ENCODE measurements at places on chromosomes 2 and 18. TPM values are rescaled to one million over a fixed set of nuclear protein-coding genes. Genes with fewer than 3 reads are reported as not detected.

Gene SERPINB13
- total RNA-seq = not detected

DNA sequence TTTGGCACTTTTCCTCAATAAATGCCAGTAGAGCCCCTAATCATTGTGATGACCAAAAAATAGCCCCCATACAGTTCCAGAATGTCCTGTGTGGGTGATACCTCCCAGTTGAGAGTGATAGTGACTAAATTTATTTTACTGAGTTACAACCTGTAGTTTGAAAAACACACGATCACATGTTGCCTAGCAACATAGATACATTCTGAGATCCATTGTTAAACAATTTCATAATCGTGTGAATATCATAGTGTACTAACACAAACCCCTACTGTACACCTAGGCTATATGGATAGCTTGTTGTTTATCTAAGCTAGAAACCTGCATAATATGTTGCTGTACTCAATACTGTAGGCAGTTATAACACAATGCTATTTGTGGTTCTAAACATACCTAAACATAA lies 30.6 kb downstream of the KCMF1 start:
- no peak for DNase-seq

GRCh38 chr2:236870370-236870769 lies 215.3 kb upstream of the COPS8 start:
- DNase-seq = no peak

GRCh38 chr2:101617796-101618195 lies 79.7 kb upstream of the MAP4K4 start:
- no peak for DNase-seq

Gene MOGAT1
- not detected for total RNA-seq

Gene HOXD3
- 14.7 TPM for total RNA-seq

GRCh38 chr18:42706618-42707017 lies 408.9 kb downstream of the RIT2 start:
- no peak for DNase-seq

Gene ANO7
- under 0.01 TPM for total RNA-seq

Gene CD28
- not detected for total RNA-seq

DNA sequence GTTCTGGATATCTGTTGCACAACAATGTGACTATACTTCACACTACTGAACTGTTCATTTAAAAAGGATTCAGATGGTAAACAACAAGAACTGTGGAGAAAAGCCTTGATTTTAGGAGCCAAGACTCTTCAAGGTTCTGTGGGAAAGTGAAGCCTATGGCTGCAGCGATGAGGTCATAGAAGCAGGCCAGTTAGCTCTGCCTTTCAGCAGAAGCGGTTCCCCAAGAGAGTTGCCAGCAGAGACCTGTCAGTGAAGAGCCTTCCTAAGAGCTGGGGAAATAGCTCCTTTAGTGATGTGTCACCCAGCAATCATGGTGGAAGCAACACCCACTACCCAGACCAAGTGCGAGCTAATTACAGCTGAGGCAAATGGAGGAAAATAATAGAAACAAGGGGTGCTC lies 346.5 kb upstream of the ETAA1 start:
- DNase-seq = no peak

Gene HOXD12
- total RNA-seq = not detected

GRCh38 chr2:119744335-119744939 lies 15.3 kb upstream of the PTPN4 start:
- no peak for DNase-seq

DNA sequence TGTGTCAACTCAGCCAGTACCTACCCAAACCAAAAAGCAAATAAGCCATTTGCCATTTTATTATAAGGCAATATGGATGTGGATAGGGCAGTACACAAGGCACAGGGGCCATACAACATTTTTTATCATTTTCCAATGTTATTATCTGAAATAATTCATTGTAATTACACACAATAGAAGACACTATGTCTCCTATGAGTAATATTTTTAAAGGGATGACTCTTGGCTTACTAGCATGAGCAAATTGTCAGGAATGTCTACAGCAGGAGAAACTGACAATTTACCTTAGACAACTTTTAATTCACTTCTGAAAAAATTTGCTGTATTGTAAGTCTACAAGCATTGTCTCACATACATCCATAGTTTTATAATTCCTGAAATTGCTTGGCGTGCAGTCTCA lies 1193.9 kb upstream of the CELF4 start:
- no peak for DNase-seq

Gene RIF1
- total RNA-seq = 99.6 TPM

DNA sequence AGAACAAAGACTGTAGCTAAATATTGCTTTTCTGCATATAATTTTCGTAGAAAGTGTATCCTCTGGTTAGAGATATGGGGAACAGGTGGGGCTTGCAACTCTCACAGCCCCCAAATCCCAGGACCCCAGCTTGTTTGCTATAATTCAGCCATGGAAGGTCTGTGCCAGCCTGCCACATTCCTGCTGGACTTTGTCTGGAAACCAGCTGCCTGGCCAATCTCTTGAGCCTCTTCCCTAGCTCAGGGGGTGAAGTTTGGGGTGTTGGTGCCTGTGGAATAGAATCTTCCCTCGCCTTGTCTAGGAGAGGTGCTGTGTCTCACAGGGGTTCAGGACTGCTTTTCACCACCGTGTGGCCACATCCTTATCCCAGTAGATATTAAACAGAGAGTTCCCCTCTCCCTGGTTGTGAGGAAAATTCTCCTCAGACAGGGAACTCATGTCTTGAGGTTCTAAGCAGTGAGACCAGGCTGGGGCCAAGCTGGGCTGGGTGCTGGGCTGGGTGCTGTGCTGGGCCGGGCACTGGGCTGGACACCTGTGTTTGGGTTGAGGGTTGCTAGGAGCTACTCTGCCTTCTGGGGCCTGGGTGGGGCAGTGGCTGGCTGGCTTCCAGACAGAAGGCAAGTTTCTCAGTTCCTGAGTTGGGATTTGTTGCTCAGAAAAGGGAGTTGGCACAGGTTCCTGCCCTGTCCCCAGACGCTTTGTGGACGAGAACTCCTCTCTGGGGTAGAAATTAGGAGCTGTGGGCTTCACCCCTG lies 12.3 kb downstream of the TOGARAM2 start:
- no peak for DNase-seq

Gene EIF2AK3
- total RNA-seq = 6.4 TPM

- peak; percentile 42 for DNase-seq
Observed at GRCh38 chr2:42930025-42930581, 137.7 kb upstream of the HAAO start.

GRCh38 chr2:61257446-61257845 lies 95.5 kb downstream of the C2orf74 start:
- DNase-seq = no peak

Gene ARMC9
- total RNA-seq = 36.0 TPM

Gene FAP
- total RNA-seq = 167 TPM

GRCh38 chr2:67631483-67631882 lies 234.3 kb downstream of the ETAA1 start:
- DNase-seq = no peak

Gene TTL
- total RNA-seq = 45.5 TPM

- DNase-seq = peak; percentile 76
Observed at GRCh38 chr2:106575955-106576354, 88.8 kb downstream of the CD8B2 start.

Gene PRSS56
- not detected for total RNA-seq

GRCh38 chr2:38886063-38886462 lies 3.6 kb upstream of the ARHGEF33 start:
- no peak for DNase-seq

- no peak for DNase-seq
Observed at GRCh38 chr2:66095820-66096345, 339.0 kb upstream of the MEIS1 start.

GRCh38 chr2:97741686-97742085 lies 28.3 kb downstream of the ZAP70 start:
- no peak for DNase-seq

GRCh38 chr18:42824178-42824577 lies 291.3 kb downstream of the RIT2 start:
- DNase-seq = no peak

DNA sequence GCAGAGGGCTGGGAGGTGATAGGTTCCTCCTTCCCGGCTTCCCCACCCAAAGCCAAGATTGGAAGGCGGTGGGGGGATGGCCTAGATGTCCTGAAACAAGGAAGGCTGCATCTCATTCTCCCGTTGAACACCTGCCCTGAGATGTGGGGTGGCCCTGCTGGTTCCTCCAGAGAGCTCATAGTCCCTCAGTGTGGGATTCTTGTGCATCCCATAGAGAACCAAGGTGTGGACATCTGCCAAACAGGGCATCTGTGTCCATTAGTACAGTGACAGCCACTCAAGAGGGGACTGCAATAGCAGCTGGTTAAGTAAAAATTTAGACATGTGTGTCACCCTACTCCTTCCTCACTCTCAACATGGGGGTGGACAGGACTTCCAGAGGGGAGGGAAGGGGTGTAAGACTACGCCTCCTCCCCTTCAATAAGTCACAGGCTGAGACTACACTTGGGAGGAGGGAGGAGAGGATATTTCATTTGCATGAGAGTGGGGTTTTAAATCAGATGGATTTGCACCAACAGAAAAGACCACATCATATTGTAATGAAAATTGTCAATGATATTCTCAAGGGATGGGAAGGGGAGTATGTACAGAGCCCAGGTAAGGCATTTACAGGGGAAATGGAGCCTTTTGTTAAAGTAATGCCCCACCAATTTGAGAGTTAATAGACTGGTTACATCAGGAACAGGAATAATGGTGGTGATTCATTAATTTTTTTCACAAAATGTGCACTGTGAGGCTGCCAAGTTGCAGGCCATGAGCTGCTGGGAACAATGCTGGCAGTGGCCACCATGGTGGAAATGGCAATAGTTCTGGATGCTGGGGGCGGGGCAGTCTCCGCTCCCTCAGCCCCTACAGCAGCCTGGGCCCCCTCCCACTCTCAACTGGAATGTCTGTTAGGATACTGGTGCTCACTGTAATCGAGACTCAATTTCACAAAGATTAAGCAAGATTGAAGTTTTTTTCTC lies 80.6 kb downstream of the TEX51 start:
- no peak for DNase-seq

DNA sequence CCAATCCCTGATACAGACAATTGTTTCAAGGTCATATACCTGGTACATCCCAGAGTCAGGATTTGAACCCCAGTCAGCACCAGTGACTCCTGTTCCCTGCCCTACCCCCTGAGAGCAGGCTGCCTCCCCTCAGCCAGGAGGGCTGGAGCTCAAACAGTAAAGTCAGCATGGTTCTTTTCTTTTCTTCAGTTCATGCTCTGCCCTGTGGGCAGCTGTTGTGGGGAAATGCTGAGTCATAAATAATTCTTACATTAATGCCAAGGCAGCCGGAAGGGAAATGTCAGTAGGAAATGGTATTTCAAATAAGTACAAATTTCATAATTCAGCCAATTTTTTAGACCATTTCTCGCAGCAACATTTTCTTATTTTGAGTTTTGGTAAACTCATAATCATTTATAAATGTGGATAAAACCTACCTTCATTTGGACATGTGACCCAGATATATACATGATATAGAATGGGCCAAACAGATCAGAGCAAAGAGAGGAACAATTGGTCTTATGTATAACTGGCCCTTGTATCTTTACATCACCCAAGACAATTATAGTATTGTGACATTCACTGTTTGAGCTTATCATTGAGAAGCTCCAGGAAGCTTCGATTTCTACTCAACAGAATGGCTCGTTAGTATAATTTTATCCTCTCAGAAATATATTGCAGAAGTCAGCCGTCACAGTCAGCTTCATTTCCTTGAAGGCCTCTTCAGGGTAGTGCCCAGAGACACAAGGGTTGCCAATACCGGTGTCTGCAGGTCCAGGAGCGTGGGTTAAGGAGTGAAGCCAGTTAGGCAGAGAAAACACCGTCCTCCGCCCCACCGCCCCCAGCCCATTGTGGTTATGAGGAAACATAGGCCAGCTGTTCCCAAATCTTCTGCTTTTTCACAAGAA lies 28.0 kb upstream of the SCYGR1 start:
- DNase-seq = no peak

- DNase-seq = no peak
Observed at GRCh38 chr2:9703701-9704221, 73.0 kb upstream of the YWHAQ start.

Gene NOL4
- not detected for total RNA-seq

Gene C2orf66
- 0.21 TPM for total RNA-seq

Gene HPCAL1
- total RNA-seq = 122 TPM

- no peak for DNase-seq
Observed at GRCh38 chr2:188291142-188291616, 495 bp upstream of the GULP1 start.

DNA sequence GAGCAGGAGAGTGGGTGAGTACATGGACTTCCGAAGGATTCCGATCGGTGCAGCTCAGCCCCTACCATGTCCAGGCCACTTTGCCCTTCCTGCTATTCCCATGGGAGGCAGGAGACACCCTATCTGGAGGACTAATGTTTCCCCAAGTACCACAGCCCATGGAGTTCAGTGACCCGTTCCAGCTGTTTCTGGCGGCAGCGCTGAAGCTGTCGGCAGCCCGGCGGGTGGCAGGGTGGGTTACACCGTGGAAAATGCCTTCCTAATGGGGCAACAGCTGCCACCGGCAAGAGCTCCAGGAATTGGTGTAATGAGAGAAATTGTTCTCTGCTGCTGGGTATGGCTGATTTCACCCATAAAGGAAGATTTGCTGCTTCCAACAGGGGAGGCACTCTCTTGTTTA lies 98.3 kb downstream of the MYCN start:
- DNase-seq = no peak

Gene ANTXR1
- total RNA-seq = 63.0 TPM

DNA sequence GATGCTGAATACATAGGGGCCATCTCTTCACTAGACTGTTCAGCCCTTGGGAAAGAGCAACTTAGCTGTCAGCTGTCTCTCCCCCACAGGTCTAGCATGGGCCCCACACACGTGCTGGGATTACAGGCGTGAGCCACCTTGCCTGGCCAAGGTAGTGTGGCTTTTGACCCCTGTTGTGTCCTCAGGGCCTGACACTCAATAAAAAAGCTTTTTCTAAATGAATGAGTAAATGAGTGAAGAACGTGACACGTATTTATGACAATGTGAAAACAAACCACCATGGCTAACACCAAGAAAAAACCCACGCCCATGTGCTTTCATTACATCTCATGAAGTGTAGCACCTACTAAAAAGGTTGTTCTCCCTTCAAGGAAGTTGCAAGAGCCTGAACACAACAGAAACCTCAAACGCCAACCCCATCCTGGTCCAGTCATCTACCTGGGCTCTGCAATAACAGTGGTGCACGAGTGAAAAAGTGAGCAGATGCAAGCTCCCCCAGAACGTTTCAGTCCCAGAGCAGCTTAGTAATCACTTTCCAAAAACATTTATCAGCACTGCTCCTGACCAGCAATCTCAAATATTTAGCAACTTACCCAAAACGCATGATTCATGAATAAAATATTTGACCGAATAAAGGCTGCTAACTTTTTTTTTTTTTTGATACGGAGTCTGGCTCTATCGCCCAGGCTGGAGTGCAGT lies 3.4 kb downstream of the WDFY1 start:
- no peak for DNase-seq

DNA sequence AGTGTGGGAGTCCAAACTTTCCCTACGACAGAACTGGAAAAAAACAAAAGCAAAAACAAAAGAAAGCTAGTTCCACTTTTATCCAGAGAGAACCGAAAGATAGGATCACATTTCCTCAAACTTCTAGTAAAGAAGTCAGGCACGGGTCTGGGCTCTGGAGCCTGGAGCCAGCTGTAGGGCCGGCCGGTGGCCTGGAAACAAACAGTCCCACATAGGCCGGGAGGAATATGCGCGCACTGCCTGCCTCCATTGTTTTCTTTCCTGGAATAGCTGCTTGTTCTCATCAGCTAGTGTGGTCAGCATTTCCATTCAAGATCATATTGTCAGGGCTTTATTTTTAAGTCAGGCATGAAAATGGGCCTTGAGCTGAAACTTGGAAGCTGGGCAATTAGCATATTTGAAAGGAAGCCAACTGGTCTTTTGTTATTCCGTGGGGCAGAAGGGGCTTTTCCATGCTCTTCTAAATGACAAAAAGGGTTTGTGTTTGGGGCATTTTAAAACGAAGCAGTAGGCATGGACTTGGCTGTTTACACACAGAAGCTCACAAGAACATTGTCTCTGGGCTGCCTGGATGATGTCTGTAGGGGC lies 58.7 kb upstream of the RFX8 start:
- no peak for DNase-seq
